ENCODE measurements at places on chromosomes 2 and 18.

GRCh38 chr2:71505086-71505769, 51.9 kb downstream of the DYSF start:
- peaks cover 2% of the 10 kb centered on the region for H3K4me1 ChIP-seq
- no peaks in the 10 kb centered on the region for H3K27me3 ChIP-seq
- no peaks in the 10 kb centered on the region for H3K36me3 ChIP-seq
- no peak overlapping the region for H3K4me3 ChIP-seq

GRCh38 chr2:33746208-33746800, 147.2 kb upstream of the FAM98A start:
- H3K4me1 ChIP-seq = no peaks in the 10 kb centered on the region
- no peaks in the 10 kb centered on the region for H3K27me3 ChIP-seq
- no peak overlapping the region for H3K4me3 ChIP-seq
- H3K36me3 ChIP-seq = no peaks in the 10 kb centered on the region

GRCh38 chr2:60533101-60534051, 20.1 kb downstream of the BCL11A start:
- no peak overlapping the region for H3K27ac ChIP-seq
- no peaks in the 10 kb centered on the region for H3K36me3 ChIP-seq
- H3K4me1 ChIP-seq = peaks cover 4% of the 10 kb centered on the region

DNA sequence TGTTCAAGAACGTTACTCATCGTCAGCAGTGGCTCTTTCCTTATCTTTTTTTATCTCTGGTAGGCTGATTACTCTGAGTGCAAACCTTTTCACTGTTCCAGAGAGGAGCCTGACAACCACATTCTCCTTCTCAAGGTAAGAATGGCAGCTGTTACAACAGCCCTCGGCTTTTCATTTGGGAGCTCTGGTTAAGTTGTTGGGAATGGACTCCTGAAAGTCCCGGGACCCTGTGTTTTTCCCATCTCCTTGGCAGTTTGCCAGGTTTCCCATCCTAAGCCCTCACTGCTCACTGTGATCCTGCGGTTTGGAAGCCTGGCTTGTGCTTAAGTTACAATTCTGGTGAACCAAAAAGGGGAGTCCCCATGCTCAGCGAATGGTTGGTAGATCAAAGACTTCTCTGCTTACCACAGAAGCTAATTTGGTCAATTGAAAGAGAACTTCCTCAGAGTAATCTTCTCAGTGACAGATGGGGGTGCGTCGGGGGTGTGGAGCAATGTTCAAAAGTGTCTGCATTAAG, 122.3 kb downstream of the LYPD6B start:
- H3K27ac ChIP-seq = no peak overlapping the region
- H3K4me1 ChIP-seq = no peaks in the 10 kb centered on the region
- DNase-seq = no peak
- H3K27me3 ChIP-seq = peaks cover 5% of the 10 kb centered on the region
- H3K36me3 ChIP-seq = no peaks in the 10 kb centered on the region

- H3K4me3 ChIP-seq = no peak overlapping the region
- H3K27ac ChIP-seq = no peak overlapping the region
- no peak for DNase-seq
Observed at GRCh38 chr18:13427354-13427753, 208.8 kb downstream of the LDLRAD4 start.

DNA sequence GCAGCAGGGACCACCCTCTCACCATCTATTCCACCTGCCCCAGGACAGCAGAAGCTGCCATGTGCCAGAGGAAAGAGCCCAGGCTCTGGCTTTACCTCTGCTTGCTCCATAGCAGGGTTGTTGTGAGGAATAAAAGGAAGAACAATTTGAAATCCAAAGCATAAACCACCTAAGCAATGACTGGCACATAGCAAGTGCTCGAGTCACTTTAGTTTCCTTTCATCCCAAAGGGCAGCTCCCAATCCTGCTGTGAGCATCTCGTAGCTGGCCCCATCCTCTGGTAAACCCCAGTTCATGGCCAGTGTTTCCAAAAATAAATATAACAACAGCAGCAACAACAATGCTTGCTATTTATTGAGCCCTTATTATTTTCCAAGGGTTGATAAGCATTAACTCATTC, 923.5 kb downstream of the EPHA4 start:
- DNase-seq = no peak
- no peaks in the 10 kb centered on the region for H3K4me1 ChIP-seq
- no peak overlapping the region for H3K27ac ChIP-seq
- H3K27me3 ChIP-seq = no peaks in the 10 kb centered on the region

DNA sequence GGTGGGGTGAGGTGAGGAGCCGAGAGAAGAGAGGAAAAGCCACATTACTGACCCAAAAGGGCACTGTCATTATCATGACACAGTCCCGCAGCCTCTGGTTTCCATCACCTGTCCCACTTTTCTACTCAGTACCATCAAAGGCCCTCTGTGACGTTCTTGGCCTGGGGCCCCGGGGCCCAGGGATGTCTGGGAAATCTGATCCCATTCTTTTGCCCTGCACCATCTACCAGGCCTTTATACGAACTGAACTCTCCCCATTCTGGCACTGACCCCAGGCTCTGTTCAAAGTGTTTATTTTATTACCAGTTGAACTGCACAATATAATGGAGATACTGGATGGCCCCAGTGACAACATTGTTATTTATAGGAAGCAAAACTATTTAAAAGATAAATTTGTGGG, 89.1 kb downstream of the COL6A3 start:
- no peaks in the 10 kb centered on the region for H3K27me3 ChIP-seq
- no peaks in the 10 kb centered on the region for H3K4me1 ChIP-seq
- no peak overlapping the region for H3K27ac ChIP-seq
- DNase-seq = no peak
- no peaks in the 10 kb centered on the region for H3K36me3 ChIP-seq

DNA sequence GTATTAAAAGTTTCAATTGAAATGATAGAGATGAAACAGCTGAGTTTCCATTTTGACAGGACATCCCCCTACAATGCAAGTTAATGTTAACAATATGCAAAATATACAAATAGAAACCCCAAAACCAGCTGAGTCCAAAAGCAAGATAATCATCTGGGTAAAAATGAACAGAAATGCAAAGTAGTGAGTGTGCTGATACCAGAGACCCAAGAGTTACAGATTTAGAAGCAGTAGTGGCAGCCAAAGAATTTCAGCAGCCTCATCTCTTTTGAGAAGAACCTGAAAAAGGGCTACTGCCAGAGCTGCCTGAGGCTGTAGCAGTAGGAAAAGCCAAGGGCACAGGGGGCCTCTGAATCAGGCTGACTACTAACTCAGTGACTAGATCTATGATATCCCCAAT, 82.6 kb downstream of the THADA start:
- H3K4me1 ChIP-seq = no peaks in the 10 kb centered on the region
- H3K27me3 ChIP-seq = no peaks in the 10 kb centered on the region
- DNase-seq = no peak
- H3K36me3 ChIP-seq = no peaks in the 10 kb centered on the region
- no peak overlapping the region for H3K4me3 ChIP-seq

DNA sequence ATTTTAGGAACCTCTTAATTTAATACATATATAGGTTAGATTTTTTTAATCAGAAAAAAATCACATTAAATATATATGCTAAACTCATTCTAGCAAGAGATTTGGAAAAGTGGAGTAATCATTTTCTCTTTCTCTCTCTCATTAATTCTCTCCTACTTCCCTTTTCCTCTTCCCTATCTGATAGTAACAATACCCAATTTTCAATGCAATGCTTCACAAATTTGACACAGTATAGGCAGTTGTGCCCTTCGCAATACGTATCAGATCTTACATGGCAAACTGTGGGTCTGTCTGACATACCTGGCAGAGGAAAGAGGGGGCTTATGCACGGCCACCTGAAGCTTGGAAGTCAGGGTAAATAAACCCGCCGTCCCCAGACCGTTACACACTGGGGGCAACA, 444.3 kb downstream of the NBAS start:
- no peaks in the 10 kb centered on the region for H3K27me3 ChIP-seq
- no peak overlapping the region for H3K4me3 ChIP-seq
- DNase-seq = no peak
- no peak overlapping the region for H3K27ac ChIP-seq
- peaks cover 10% of the 10 kb centered on the region for H3K4me1 ChIP-seq
- H3K36me3 ChIP-seq = no peaks in the 10 kb centered on the region

DNA sequence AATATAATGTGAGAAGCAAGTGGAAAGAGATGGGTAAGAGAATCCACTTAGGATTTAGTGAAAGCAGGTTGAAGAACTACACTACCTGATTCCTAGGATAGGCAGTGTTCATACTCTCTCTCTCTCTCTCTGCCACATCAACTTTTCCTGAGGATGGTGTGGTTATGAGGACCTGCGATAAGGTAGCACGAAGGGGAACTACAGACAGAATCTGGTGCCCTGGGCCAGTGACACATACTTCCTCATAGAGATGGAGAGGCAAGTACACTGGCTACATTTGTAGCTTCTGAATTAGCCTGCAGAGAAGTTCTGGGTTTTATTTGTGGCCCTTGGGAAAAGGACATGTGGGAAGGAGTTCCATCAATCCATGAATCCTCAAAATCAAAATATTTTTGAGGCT, 44.5 kb downstream of the PTH2R start:
- no peak for DNase-seq
- no peak overlapping the region for H3K27ac ChIP-seq
- H3K36me3 ChIP-seq = no peaks in the 10 kb centered on the region

DNA sequence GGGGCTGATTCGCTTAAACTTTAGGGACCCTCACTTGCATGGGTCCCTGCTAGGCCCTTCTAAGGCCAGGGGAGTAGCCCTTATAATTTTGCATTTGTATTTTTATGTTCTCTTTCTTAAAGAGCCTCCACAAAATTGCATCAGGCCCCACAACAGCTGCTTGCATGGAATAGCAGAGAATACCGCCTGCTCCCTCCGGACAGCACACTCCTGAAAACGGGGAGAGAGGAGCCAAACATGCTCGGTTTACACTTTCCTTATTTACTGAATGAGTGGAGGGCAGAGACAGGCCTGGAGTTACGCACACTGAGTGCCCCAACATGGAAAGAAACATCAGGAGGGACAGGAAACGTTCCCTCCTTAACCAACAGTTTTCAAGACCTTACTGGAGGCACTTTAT, 132.2 kb downstream of the ANTXR1 start:
- H3K36me3 ChIP-seq = peaks cover 5% of the 10 kb centered on the region
- no peak overlapping the region for H3K4me3 ChIP-seq
- DNase-seq = no peak
- H3K27me3 ChIP-seq = no peaks in the 10 kb centered on the region

- H3K36me3 ChIP-seq = no peaks in the 10 kb centered on the region
- peaks cover 3% of the 10 kb centered on the region for H3K27me3 ChIP-seq
- H3K4me1 ChIP-seq = no peaks in the 10 kb centered on the region
- H3K4me3 ChIP-seq = peak overlapping the region; percentile 42
- H3K27ac ChIP-seq = peak overlapping the region; percentile 84
Observed at GRCh38 chr18:57353137-57353939, 981 bp downstream of the ST8SIA3 start.

DNA sequence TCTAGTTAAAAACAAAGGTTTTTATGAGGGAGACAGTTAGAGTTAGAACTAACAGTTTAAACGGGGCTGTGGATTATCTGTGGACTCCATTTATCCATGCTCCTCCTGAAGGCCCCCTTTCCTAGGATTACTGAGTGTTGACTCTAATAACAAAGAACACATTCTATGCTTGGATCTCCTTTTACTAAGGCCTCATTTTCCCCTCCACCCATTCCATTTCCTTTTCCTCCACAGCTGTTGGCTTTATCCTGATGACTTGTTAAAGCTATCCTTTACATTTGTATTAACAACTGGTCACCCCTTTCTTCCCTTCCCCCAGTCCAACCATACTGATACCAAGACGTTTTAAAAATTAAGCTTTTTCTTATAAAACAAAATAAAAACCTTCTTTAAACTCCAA, 220.6 kb downstream of the SRBD1 start:
- H3K4me3 ChIP-seq = no peak overlapping the region
- peaks cover 26% of the 10 kb centered on the region for H3K36me3 ChIP-seq
- H3K27me3 ChIP-seq = no peaks in the 10 kb centered on the region
- no peak overlapping the region for H3K27ac ChIP-seq

GRCh38 chr18:63981719-63982118, 11.8 kb downstream of the SERPINB8 start:
- no peak overlapping the region for H3K27ac ChIP-seq
- no peak overlapping the region for H3K4me3 ChIP-seq
- H3K4me1 ChIP-seq = no peaks in the 10 kb centered on the region
- no peaks in the 10 kb centered on the region for H3K27me3 ChIP-seq
- no peak for DNase-seq

- H3K27ac ChIP-seq = no peak overlapping the region
Observed at GRCh38 chr2:38433607-38433975, 56.5 kb upstream of the ATL2 start.

DNA sequence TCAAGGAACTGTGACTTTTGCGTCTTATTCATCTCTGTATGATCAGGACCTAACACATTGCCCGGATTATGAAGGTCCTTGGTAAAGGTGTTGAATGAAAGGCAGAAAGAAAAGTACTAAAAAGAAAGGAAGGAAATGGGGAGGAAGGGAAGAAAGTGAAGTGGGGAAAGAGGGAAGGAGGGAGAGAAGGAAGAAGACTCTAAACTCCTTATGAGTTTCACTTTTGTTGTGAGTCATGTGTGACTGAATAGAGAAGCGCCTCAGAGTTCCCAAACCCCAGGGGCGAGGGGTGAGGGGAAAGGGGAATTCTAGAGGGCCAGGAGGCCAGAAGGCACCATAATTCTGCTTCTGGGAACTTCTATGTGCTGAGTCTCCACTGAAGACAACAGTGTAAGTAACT, 30.9 kb upstream of the OSBPL6 start:
- H3K4me1 ChIP-seq = no peaks in the 10 kb centered on the region
- no peak for DNase-seq
- no peak overlapping the region for H3K4me3 ChIP-seq
- H3K36me3 ChIP-seq = no peaks in the 10 kb centered on the region
- H3K27ac ChIP-seq = no peak overlapping the region

DNA sequence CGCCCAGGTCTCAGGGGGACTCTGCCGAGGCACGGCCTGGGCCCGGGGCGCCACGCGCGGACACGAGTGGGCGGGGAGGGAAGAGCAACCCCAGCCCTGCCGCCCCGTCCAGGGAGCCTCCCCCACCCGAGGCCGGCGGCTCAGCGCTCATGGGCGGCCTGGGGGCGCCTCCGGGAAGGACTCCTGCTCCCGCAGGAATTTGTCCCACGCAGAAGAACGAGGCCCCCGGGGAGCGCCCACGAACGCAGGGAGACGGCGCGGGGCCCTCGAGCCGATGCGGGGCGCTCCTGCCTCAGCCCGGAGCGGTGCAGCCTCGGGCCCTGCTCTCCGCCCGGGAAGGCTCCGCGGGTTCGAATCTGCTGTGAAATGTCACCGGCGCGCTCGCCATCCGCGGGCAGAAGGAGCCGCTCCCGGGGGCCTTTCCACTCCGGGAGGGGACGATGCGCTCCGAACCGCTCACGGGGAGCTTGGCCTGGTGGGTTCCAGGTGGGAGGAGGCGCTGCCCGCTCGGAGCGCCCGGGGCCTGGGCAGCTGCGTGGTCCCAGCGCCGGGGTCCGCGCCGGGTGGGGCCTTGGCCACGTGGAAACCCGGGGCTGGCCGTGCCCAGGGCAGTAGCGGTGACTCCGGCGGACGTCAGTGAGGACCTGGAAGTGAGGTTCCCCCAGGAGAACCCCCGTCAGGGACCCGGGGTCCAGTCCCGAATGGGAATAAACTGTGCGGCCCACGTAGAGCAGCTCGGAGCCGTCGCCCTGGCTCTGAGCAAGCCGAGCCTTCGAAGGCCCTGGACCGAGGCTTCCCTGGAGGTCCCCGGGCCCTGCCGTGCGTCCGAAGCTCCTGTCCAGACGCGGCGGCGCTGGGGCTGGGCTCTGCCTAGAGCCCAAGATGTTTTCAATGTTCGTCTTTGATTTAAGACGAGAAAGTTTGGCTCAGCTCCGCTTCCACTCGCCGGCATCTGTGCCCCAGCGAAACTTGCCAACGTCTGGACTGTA, 41.4 kb upstream of the CTDP1 start:
- H3K4me3 ChIP-seq = no peak overlapping the region
- H3K27me3 ChIP-seq = peaks cover 5% of the 10 kb centered on the region
- H3K4me1 ChIP-seq = peaks cover 2% of the 10 kb centered on the region
- no peak for DNase-seq
- H3K36me3 ChIP-seq = no peaks in the 10 kb centered on the region
- no peak overlapping the region for H3K27ac ChIP-seq

- no peaks in the 10 kb centered on the region for H3K36me3 ChIP-seq
- H3K4me1 ChIP-seq = peaks cover 6% of the 10 kb centered on the region
- no peak overlapping the region for H3K4me3 ChIP-seq
Observed at GRCh38 chr18:41021089-41021488, 933.9 kb upstream of the PIK3C3 start.
